Activated naive CD8-positive, alpha-beta T cell treated with anti-CD3 and anti-CD28 coated beads, Interleukin-2, amount 10 ng/mL, durations not matched to agents 7 days and 5 days (primary cell): ENCODE measurements at places on chromosomes 11 and 22.

- H3K4me1 ChIP-seq: peaks cover 53% of the 10 kb centered on the region
- H3K27me3 ChIP-seq: no peaks in the 10 kb centered on the region
- peak; percentile 72 for DNase-seq
Measured at GRCh38 chr11:58567889-58568512, 7.7 kb downstream of the LPXN start.

DNA sequence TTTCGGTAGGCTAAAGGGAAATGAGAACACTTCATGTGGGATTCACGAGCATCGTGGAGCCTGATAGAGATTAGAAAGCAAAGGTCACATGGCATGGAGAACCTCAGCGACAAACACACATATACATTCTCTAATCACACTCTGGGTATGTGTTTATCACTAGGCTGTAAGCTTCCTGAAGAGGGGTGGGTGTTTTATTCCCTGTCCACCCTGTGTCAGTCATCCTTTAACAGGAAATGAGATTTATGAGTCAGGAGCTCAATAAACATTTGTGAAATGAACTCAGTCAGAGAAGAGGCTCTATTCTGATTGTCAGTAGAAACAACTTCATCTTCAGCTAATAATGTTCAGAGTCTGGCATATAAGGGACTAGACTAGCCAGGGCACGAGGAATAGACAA lies 71.7 kb upstream of the EIF3M start:
- no peak for DNase-seq
- H3K4me3 ChIP-seq: no peak overlapping the region
- no peaks in the 10 kb centered on the region for H3K4me1 ChIP-seq
- H3K27ac ChIP-seq: no peak overlapping the region
- H3K27me3 ChIP-seq: peaks cover 4% of the 10 kb centered on the region

- H3K4me3 ChIP-seq: no peak overlapping the region
- DNase-seq: no peak
- H3K4me1 ChIP-seq: peaks cover 3% of the 10 kb centered on the region
- H3K27me3 ChIP-seq: peaks cover 6% of the 10 kb centered on the region
Measured at GRCh38 chr11:9066433-9066925, 24.9 kb downstream of the SCUBE2 start.

DNA sequence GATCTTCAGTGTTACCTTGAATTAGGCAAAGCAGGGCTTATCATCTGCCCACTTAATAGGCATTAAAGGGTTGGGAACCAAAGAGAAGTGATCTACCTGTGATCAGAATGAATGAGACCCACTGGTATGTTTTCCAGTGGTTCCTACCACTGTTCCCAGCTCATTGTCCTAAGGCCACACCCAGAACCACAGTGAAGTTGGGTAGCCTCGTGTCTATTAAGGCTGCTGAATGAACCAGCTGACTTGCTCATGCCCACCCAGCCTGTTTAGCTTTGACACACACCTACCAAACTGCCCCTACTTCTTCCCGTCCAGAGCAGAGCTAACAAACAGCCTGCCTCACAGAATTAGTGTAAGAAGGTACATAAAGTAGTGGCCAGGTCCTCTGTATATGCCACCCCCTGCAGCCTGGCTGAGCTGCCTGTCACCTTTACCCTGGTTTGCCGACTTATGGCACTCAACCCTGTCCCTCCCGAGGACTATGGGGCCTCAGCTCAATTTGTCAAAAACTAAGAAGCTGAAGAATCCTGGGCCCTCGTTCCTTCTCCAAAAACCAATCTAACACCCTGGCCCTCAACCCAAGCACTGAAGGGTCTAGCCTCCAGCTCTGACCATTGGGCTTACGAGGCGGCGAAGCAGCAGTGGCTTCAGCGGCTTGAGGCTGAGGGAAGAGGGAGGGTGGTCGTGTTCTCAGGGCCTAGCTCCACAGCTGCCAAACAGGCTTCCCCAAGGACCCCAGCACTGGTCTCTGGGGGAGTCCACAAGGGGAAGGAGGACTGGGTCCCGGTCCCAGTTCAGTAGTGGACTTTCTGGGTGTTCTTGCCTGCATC lies 9.8 kb downstream of the UCP2 start:
- peaks cover 53% of the 10 kb centered on the region for H3K4me1 ChIP-seq
- DNase-seq: no peak
- no peak overlapping the region for H3K4me3 ChIP-seq
- peak overlapping the region; percentile 89 for H3K27ac ChIP-seq

- H3K4me1 ChIP-seq: no peaks in the 10 kb centered on the region
- DNase-seq: no peak
- no peaks in the 10 kb centered on the region for H3K36me3 ChIP-seq
- no peak overlapping the region for H3K27ac ChIP-seq
- H3K4me3 ChIP-seq: no peak overlapping the region
Measured at GRCh38 chr11:19501631-19502030, 211.0 kb upstream of the NAV2 start.

DNA sequence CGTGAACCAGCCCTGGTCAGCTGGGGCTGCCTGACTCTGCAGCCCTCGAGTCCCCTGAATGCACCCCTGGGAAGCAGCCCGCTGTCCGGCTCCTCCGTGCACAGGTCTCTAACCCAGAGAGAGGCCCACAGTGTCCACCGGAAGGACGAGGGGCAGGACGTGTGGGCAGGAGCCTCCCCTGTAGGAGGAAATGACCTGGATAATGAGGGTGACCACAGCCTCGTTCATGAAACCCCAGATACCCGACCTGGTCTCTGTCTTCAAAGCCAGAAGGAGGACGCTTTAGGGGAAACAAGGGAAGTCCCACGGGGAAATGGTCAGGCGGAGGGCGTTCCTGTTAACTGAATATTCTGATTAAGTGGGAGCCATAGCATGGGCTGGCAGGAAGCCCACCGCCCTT lies 23.3 kb downstream of the LIF start:
- DNase-seq: no peak
- H3K36me3 ChIP-seq: peaks cover 4% of the 10 kb centered on the region
- H3K27ac ChIP-seq: peak overlapping the region; percentile 97
- peak overlapping the region; percentile 41 for H3K4me3 ChIP-seq
- peaks cover 91% of the 10 kb centered on the region for H3K4me1 ChIP-seq

GRCh38 chr11:117759305-117759704 lies 37.7 kb downstream of the DSCAML1 start:
- no peak overlapping the region for H3K27ac ChIP-seq
- H3K27me3 ChIP-seq: peaks cover 7% of the 10 kb centered on the region
- no peak overlapping the region for H3K4me3 ChIP-seq
- H3K4me1 ChIP-seq: no peaks in the 10 kb centered on the region
- no peaks in the 10 kb centered on the region for H3K36me3 ChIP-seq

GRCh38 chr11:35099278-35100012 lies 39.5 kb upstream of the CD44 start:
- H3K27me3 ChIP-seq: no peaks in the 10 kb centered on the region
- H3K4me3 ChIP-seq: no peak overlapping the region
- H3K27ac ChIP-seq: no peak overlapping the region
- H3K4me1 ChIP-seq: peaks cover 10% of the 10 kb centered on the region
- DNase-seq: no peak

DNA sequence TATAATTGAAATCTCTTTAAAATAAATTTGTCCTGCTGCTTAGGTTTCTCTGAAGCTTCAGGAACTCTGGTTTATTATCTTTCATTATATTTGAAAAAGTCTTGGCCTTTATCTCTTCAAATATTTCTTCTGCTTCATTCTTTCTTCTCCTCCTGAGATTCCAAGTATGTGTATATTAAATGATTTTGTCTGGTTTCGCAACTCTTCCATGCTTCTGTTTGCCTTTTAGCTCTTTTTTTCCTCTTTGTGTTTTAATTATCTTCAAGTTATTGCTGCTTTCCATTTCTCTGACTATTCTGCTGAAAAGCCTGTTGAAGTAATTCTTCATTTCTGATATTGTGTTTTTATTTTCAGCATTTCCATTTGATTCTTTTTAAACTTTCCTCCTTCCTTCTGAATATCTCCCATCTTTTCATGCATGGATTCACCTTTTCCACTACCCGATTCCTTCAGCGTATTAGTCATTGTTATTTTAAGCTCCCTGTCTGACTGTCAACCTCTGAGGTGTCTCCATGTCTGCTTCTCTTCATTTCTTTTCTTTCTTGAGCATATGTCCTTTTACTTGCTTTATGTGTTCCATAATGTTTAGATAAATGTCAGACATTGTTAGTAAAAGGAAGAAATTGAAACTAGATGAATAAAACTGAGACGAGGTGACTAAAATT lies 46.6 kb upstream of the CTSC start:
- peaks cover 1% of the 10 kb centered on the region for H3K36me3 ChIP-seq
- H3K4me3 ChIP-seq: no peak overlapping the region
- no peak for DNase-seq
- no peak overlapping the region for H3K27ac ChIP-seq
- H3K27me3 ChIP-seq: no peaks in the 10 kb centered on the region

DNA sequence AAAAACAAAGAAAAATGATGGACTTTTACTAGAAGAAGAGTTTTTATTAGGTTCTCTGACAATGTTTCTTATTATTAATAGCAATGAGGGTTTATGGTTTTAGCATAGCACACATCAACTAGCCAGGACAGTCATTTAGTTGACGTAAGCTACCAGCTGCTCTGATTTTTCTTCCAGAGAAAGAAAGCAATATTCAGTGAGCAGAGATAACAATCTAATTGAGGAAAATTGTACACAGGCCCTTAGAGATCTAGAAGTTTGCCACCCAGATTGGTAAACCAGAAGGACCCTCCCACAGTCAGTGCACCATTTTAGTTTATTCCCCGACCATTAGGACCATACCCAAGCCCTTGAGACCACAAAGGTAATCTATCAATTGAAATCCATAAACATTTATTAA lies 28.7 kb upstream of the TBCEL start:
- H3K27ac ChIP-seq: no peak overlapping the region
- H3K4me3 ChIP-seq: no peak overlapping the region
- peaks cover 11% of the 10 kb centered on the region for H3K27me3 ChIP-seq
- DNase-seq: no peak
- peaks cover 5% of the 10 kb centered on the region for H3K4me1 ChIP-seq

DNA sequence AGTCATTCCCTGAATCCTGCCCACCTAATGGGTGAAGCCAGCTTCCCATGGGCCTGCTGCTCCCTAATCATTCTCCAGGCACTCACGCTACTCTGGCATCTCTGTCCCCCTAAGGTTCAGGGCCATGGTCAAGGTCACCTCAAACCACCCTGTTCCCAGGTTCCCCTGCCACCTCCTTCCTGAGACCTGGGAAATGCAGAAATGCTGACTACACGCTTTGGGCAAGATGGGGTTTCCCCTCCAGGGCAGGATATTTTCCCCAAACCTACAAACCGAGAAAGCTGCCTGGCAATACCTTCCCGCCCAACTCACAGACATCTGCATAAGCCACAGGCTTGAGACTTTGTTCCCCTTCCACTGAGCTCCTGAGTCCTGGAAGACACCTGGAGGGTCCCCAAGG lies 97.6 kb downstream of the FEZ1 start:
- no peak overlapping the region for H3K4me3 ChIP-seq
- H3K4me1 ChIP-seq: no peaks in the 10 kb centered on the region
- peaks cover 22% of the 10 kb centered on the region for H3K27me3 ChIP-seq
- no peak overlapping the region for H3K27ac ChIP-seq
- H3K36me3 ChIP-seq: no peaks in the 10 kb centered on the region
- DNase-seq: no peak

- peaks cover 20% of the 10 kb centered on the region for H3K4me1 ChIP-seq
- H3K27ac ChIP-seq: no peak overlapping the region
- DNase-seq: no peak
- H3K27me3 ChIP-seq: peaks cover 41% of the 10 kb centered on the region
Measured at GRCh38 chr11:12001186-12001585, 7.2 kb downstream of the DKK3 start.

DNA sequence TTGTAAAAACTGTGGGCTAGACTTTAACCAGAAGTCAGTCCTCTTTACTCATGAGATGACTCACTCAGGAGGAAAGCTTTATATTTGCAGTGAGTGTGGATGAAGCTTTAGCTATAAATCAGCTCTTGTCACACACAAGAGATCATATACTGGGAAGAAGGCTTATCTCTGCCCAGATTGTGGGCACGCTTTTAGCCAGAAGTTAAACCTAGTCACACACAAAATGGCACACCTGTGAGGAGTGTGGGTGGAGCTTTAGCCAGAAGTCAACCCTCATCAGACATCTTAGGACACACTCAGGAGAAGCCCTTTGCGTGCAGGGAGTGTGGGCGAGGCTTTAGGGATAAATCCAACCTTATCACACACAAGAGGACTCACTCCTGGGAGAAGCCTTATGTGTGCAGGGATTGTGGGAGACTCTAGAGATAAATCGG lies 706.9 kb upstream of the LUZP2 start:
- no peaks in the 10 kb centered on the region for H3K27me3 ChIP-seq
- H3K27ac ChIP-seq: no peak overlapping the region
- no peaks in the 10 kb centered on the region for H3K4me1 ChIP-seq
- DNase-seq: no peak

DNA sequence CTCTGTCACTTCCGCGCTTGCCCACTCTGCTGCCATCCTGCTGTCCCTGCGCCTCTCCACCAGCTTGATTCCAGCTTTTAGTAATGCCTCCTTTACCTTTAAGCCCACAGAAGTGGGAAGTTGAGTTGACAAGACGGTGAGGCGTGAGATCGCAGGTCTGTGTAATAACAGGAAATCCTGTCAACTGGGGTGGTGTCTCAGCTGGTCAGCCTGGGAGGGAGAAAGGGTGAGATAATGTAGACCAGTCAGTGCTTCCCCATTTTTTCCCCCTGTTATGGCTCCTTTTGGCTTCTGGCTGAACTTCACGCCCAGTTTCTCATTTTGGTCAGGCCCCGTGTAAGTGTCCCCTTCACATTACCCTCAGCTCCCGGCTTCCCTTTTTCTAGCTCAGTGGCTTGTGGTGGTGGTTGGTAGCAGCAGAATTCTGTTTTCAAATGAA lies 98.9 kb downstream of the TRAF6 start:
- H3K27ac ChIP-seq: peak overlapping the region; percentile 76
- H3K27me3 ChIP-seq: peaks cover 2% of the 10 kb centered on the region
- peaks cover 34% of the 10 kb centered on the region for H3K4me1 ChIP-seq
- H3K36me3 ChIP-seq: peaks cover 3% of the 10 kb centered on the region

- no peak overlapping the region for H3K27ac ChIP-seq
- H3K36me3 ChIP-seq: peaks cover 1% of the 10 kb centered on the region
- H3K4me1 ChIP-seq: no peaks in the 10 kb centered on the region
- no peak overlapping the region for H3K4me3 ChIP-seq
- H3K27me3 ChIP-seq: peaks cover 6% of the 10 kb centered on the region
- no peak for DNase-seq
Measured at GRCh38 chr11:95968585-95968984, 44.7 kb upstream of the MTMR2 start.

DNA sequence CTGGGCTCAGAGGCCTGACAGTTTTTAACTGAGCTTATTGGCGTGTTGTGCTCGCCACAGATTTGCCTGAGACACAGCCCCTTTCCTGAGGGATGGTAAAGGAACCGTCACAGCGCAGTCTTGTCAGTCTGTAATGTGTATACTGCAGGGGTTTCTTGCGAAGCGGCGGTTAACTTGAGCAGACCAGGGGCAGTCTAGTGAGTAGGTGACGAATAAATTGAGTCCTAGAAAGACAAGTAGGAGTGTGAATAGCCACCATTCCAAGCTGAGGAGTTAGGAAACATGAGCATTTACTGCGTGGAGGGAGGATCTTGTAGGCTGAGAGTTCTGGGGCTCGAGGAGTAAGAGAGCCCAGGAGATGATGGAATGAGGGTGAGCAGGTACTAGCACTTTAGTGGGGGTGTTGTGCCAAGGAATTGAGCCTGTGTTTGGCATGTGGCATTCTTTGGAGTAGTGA lies 1.4 kb downstream of the MED15 start:
- H3K36me3 ChIP-seq: peaks cover 27% of the 10 kb centered on the region
- H3K27me3 ChIP-seq: no peaks in the 10 kb centered on the region
- peak overlapping the region; percentile 97 for H3K4me3 ChIP-seq
- DNase-seq: no peak
